ENCODE measurements at places on chromosomes 16 and 17.
A peak's percentile ranks its signal among the peaks of the same experiment; 100 is the strongest.

DNA sequence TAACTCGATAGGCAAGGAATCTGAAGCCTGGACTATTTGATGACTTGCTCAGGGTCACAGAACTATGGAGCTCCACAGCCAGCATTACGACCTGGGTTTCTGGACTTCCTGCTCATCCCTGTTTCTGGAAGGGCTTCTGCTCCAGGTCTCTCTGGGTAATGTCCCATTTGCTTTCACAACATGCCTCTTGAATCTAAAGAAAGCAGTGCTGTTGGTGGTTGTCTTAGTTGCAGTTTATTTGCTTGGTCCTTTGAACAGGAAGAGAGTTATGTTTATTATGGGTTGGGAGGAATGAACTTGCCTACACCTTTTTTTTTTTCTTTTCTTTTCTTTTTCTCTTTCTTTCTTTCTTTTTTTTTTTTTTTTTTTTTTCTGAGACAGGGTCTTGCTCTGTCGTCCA is 84.8 kb downstream of the PITPNC1 start:
- no peak for DNase-seq

- DNase-seq: peak; percentile 23
Observed at GRCh38 chr17:75832652-75833400, 11.4 kb downstream of the UNC13D start.

- peak; percentile 66 for DNase-seq
Observed at GRCh38 chr16:30535106-30535776, 583 bp upstream of the ZNF747 start.

GRCh38 chr16:67394155-67395104 is 1.1 kb upstream of the TPPP3 start:
- no peak for DNase-seq

DNA sequence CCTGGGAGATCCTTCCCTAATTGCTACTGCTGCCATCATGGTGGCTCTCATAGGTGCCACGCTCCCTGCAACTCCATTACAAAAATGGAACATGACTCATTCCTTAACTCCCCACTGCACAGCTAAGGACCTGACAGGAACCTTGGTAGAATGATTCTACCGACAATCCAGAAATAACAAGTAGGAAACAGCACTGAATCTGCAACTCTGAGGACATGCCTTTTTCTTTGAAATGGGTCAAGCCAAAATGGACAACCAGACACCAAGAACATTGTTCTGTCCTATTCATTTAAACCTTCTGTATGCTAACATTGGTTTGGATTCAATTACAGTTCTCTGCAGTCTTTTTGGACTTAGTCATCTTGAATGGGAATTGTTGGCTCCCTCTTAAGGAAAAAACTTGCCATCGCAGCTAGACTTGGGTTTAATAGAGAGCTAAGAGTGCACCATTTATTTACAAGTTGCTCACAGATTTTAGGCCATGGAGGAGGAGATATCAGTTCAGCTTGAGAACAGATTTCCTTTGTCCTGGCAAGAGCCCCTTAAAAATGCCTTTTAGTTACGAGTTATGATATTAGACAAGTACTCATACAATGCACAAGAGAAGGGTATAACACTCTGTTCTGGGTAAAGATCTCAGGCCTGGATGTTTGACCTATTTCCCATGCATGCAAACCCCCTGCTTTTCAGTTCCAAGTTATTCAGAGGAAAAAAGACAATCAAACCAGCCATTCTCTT is 20.9 kb upstream of the NSRP1 start:
- DNase-seq: peak; percentile 24

GRCh38 chr17:7354262-7354843 is 603 bp upstream of the TMEM95 start:
- peak; percentile 28 for DNase-seq

GRCh38 chr17:61072648-61073047 is 327.0 kb upstream of the TBX2 start:
- no peak for DNase-seq

- DNase-seq: no peak
Observed at GRCh38 chr16:3070608-3071111, 5.2 kb downstream of the IL32 start.

DNA sequence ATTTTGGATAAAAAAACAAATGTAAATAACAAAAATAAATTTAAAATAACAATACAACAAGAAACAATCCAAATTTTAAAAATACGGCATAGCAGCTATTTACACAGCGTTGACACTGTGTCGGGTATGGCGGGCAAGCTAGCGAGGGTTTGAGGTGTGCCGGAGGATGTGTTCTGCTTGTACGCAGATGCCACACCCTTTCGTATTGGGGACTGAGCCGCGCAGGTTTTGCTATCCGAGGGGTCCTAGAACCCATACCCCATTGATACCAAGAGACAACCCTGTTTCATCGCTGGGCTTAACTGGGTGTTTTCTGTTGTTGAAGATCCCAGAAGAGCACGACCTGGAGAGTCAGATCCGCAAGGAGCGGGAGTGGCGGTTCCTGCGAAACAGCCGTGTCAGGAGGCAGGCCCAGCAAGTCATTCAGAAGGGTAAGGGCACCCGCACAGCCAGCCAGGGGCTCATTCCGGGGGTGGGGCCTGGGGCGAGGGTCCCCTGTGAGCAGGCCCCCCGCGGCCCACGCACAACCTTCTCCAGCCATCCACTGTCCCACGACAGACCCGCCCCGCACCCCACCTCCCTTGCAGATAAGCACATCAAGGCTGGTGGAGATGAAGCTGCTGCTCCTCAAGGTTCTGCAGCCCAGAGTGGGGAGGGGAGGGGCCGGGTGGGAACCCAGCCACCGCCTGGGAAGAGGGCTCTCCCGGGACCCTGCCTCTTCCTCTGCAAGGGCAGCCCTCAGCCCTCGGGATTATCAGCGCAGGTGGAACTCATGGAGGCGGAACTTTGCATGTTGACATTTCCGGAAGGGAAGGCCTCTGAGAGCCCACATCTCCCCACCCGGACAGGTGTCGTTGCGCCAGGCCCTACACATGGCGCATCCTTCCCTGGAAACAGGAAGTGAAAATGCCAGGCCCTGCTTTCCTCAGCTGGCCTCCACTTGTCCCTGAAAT is 51.2 kb upstream of the CHMP6 start:
- DNase-seq: no peak

- DNase-seq: peak; percentile 23
Observed at GRCh38 chr17:7712111-7712771, 5.3 kb upstream of the DNAH2 start.

DNA sequence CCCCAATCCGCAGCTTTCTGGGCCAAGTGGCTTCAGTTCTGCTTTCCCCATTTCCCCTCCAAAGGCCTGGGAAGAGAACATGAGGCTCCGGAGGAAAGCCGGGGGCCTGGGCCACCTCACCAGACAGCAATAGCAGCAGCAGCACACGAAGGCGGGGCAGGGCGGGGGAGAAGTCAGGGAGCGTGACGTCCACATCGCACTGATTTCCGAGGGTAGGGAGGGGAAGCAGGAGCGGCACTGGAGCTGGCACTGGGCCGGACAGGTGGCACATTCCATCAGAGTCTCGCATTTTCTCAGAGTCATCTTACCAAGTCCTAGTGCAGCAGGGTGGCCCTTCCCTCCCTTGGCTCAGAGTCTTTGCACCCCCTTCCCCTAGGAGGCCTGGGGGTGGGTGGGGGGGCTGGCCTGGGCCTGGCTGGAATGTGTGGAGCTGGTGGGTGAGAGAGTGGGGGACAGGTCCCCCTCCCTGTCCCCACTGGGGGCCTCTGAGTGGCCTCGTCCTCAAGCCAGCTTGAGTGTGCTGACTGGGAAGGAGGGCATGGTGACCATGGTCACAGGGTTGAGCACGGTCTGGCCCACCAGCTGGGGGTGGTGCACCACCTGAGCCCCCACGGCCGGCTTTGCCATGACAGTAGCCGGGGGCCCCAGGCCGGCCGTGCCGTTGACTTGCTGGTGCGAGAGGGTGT is 14.3 kb downstream of the MNT start:
- DNase-seq: no peak

DNA sequence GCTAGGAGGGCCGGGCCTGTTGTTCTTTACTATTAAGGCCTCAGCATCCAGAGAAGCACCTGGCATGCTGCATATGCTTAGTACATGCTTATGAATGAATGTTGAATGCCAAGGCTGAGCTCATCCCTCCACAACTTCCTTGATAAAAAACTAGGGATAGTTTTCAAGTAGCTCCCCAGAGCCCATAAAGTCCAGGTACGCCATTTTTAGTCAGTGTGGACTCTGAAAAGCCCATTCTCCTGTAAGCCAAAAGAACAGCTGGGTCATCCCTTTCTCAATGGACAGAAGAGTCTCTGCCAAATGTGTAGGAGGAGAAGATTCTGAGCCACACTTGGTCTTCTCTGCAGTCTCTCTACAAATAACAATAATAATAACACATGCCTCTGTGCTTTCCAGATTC is 8.9 kb upstream of the ITGB3 start:
- no peak for DNase-seq

DNA sequence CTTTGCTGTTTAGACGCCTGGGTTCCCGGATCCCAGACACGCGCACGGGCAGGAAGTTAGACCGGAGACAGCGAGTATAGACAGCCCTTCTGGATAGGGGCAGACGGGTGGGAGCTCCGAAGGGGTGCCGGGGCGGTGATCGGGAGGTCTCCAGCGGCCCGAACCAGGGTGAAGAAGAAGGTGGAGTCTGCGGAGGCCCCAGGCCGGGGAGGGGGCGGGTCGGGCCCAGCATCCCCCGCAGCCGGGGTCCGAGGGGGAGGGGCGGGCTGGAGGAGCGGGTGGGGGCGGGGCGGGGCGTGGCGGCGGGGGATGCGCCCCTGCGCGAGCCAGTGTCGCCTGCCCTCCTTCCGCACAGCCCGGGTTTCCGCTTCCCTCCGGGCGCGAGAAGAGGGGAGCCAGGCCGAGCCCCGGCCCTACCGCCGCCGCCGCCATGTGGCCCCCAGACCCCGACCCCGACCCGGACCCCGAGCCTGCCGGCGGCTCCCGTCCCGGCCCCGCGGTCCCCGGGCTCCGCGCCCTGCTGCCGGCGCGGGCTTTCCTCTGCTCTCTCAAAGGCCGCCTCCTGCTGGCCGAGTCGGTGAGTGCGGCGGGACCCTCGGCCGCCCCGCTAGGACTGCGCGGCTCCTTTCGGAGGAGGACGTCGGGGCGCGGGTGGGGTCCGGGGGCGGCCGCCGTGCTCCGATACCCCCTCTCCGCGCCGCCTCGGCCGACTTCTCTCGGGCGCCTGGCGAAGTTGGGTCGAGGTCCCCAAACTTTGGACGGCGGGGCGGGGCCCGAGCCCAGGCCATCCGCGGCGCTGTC is at the start of gene CMTM3:
Gene CMTM3, plus strand, starts transcription at position 329 of the 801 bp plus-strand sequence. Its CDS starts 102 bp downstream, at position 431.
- DNase-seq: peak; percentile 66

DNA sequence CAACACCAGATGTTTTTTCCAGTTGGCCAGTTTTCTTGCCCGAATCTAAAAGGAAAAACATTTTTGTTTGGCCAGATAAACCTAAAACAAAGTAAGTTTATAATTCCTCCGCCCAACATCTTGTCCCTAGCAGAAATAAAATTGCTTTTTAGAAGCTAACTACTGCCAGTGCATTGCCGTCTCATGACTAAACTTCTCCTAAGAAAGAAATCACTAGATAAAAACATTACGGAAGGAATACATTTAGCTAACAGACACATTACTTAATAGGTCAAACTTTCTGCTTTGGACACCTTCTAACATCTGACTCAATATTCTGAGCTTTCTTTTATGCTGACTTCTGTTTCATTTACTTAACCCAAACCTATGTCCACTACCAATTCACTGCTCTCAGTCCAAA is 36.2 kb downstream of the FBXL20 start:
- no peak for DNase-seq
